ENCODE measurements at places on chromosomes 3 and 15. TPM values are rescaled to one million over a fixed set of nuclear protein-coding genes. Genes with fewer than 3 reads are reported as not detected.

GALK2 gene
- total RNA-seq: 19.1 TPM

COL8A1 gene
- 3.3 TPM for total RNA-seq

ITIH1 gene
- not detected for total RNA-seq

DNA sequence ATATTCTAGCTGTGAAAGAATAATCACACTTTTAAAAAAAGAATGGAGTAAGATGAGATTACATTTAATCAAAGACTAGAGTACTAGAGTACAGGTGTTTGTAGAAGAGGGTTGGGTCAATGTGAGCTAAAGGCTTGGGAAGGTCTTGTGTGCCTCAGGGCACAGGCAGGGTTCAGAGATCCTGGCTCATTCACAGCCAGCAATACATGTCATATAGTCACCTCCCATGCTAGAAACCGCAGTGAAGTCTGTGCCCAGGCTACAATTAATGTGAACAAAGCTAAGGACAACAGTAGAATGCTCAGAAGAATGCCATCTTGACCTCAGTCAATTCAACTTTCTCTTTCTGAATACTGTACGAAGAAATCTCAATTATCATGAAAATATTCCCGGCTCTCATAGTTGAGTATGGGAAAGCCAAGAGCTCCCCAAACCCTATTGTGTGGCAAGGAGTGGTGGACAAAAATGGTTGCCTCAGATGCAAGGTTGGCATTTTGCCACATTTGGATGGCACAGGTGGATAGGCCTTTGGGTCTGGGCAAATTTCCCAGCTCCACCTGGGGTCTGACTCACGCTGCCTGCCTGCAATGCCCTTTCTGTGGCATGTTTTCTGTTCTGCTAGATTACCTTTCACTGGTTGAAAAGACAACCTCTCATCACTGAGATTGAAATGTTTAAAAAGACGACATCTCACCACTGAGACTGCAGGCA, 70.2 kb downstream of the NMD3 start:
- no peak for DNase-seq
- no peak overlapping the region for H3K27ac ChIP-seq
- no peaks in the 10 kb centered on the region for H3K27me3 ChIP-seq
- H3K36me3 ChIP-seq: no peaks in the 10 kb centered on the region
- no peak overlapping the region for H3K4me3 ChIP-seq
- no peaks in the 10 kb centered on the region for H3K4me1 ChIP-seq

- H3K27me3 ChIP-seq: no peaks in the 10 kb centered on the region
- H3K4me3 ChIP-seq: no peak overlapping the region
- H3K27ac ChIP-seq: no peak overlapping the region
- H3K4me1 ChIP-seq: no peaks in the 10 kb centered on the region
- H3K36me3 ChIP-seq: no peaks in the 10 kb centered on the region
- peak; percentile 77 for DNase-seq
Measured at GRCh38 chr3:175121225-175121624, 262.1 kb downstream of the NAALADL2 start.

DNA sequence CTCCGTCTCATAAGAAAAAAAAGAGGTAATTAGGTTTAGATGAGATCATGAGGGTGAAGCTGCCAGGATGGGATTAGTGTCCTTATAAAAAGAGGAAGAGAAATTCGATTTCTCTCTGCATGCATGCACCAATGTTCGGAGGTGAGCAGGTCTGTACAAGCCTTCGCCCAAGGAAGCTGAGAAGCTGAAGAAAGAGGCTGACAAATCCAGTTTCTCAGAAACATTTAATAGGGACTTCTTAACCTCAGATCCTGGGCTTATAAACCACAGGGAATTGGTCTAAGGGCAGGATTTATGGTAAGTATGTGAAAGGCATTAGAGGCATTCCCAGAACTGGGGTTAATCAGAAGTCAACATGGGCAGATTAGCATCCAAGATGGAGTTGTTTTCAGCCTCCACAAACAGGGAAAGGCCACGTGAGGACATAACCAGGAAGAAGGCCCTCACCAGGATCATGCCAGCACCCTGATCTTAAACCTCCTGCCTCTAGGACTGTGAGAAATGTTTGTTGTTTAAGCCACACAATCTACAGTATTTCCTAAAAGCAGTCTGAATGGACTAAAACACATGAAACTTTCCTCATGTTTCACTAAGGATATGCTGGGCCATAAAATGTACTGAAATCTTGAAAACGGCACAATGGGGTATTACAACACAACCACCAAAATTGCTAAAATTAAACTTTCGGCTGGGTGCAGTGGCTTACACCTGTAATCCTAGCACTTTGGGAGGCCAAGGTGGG, 11.3 kb downstream of the SHISA5 start:
- no peak overlapping the region for H3K4me3 ChIP-seq
- H3K27me3 ChIP-seq: no peaks in the 10 kb centered on the region
- peak; percentile 29 for DNase-seq
- H3K36me3 ChIP-seq: peaks cover 21% of the 10 kb centered on the region

DNA sequence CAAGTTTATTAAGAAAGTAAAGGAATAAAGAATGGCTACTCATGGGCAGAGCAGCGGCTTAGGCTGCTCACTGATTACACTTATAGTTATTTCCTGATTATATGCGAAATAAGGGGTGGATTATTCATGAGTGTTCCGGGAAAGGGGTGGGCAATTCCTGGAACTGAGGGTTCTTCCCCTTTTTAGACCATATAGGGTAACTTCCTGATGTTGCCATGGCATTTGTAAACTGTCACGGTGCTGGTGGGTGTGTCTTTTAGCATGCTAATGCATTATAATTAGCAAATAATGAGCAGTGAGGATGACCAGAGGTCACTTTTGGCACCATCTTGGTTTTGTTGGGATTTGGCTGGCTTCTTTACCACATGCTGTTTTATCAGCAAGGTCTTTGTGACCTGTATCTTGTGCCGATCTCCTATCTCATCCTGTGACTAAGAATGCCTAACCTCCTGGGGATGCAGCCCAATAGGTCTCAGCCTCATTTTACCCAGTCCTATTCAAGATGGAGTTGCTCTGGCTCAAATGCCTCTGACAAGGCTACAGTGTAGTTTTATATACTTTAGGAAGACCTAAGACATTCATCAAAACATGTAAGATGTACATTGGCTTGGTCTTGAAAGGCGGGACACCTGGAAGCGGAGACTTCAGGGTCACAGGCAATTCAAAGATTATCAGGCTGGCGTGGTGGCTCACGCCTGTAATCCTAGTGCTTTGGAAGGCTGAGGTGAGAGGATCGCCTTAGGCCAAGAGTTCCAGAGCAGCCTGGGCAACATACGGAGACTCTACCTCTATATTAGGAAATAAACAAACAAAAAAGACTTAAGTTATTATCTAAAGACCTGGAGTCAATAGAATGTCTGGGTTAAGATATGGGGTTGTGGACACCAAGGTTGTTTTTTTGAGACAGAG, 3.2 kb upstream of the BLOC1S6 start:
- peak; percentile 61 for DNase-seq
- no peaks in the 10 kb centered on the region for H3K27me3 ChIP-seq
- no peak overlapping the region for H3K27ac ChIP-seq

DNA sequence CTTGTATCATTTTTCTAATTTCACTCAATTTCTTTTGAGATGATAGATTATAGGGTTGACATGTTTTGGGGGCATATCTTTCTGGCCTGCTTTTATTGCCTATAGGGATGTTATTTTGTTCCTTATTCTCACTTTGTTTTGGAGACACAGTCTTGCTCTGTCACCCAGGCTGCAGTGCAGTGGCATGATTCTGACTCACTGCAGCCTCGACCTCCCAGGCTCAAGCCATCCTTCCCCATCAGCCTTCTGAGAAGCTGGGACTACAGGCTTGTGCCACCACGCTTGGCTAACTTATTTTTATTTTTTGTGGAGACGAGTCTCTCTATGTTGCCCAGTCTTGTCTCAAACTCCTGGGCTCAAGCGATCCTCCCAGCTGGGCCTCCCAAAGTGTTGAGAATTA, 72.8 kb upstream of the FAN1 start:
- H3K27me3 ChIP-seq: no peaks in the 10 kb centered on the region
- no peaks in the 10 kb centered on the region for H3K36me3 ChIP-seq
- no peaks in the 10 kb centered on the region for H3K4me1 ChIP-seq
- no peak for DNase-seq
- no peak overlapping the region for H3K27ac ChIP-seq

GRCh38 chr15:81029414-81030300, 28.9 kb downstream of the TLNRD1 start:
- DNase-seq: no peak
- H3K27me3 ChIP-seq: no peaks in the 10 kb centered on the region
- no peaks in the 10 kb centered on the region for H3K36me3 ChIP-seq
- H3K4me1 ChIP-seq: no peaks in the 10 kb centered on the region
